Activated CD8-positive, alpha-beta T cell treated with anti-CD3 and anti-CD28 coated beads for 36 hours (primary cell): ENCODE measurements at places on chromosomes 3 and 15. TPM values are rescaled to one million over a fixed set of nuclear protein-coding genes. Genes with fewer than 3 reads are reported as not detected.

- no peaks in the 10 kb centered on the region for H3K36me3 ChIP-seq
- DNase-seq = peak; percentile 17
- H3K27me3 ChIP-seq = peaks cover 2% of the 10 kb centered on the region
- no peaks in the 10 kb centered on the region for H3K4me1 ChIP-seq
- no peak overlapping the region for H3K4me3 ChIP-seq
Measured at GRCh38 chr3:154421083-154421482, 8.9 kb downstream of the GPR149 start.

Gene CDHR4
- not detected for total RNA-seq

- peak overlapping the region; percentile 18 for H3K27ac ChIP-seq
- no peaks in the 10 kb centered on the region for H3K27me3 ChIP-seq
- no peaks in the 10 kb centered on the region for H3K36me3 ChIP-seq
Measured at GRCh38 chr3:53269888-53270880, 14.4 kb upstream of the TKT start.

DNA sequence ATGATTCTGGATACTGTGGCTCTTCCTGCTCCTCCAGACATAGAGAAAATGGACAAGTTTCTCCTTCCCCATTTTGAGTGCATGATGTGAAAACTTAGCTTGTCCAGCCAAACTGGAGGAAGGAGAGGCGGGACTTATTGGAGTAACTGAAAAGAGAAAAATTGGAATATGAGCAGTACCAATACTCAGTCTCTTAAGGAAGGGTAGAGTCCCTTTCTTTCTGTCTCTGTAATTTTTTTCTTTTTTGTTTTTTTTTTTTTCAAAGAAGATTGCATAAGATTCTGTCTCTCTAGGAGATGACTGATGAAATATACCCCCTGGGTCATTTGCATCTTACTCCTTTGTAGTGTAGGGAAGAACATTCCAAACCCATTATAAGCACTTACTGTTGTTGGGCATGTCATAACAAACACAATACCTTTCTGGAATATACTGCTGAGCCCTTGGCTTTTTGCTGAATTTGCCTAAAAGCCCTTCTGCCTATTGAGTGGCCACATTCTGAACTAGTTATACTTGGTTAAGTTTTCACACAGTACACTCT, 498.1 kb upstream of the TPRG1 start:
- H3K36me3 ChIP-seq = no peaks in the 10 kb centered on the region
- no peak for DNase-seq
- no peaks in the 10 kb centered on the region for H3K27me3 ChIP-seq
- H3K4me3 ChIP-seq = no peak overlapping the region
- peaks cover 15% of the 10 kb centered on the region for H3K4me1 ChIP-seq

Gene ATP13A3
- total RNA-seq = 101 TPM

- no peaks in the 10 kb centered on the region for H3K4me1 ChIP-seq
- H3K27me3 ChIP-seq = peaks cover 6% of the 10 kb centered on the region
- DNase-seq = no peak
- H3K4me3 ChIP-seq = no peak overlapping the region
Measured at GRCh38 chr3:14857506-14857905, 38.7 kb downstream of the FGD5 start.
